Tibial nerve (tissue), 4 donors: ENCODE measurements at places on chromosomes 16 and 17.

GRCh38 chr16:24088767-24089166, 167.4 kb upstream of the CACNG3 start:
- H3K36me3 ChIP-seq = no peaks in the 10 kb centered on the region
- H3K4me1 ChIP-seq = no peaks in the 10 kb centered on the region
- no peak overlapping the region for H3K27ac ChIP-seq
- no peaks in the 10 kb centered on the region for H3K27me3 ChIP-seq

DNA sequence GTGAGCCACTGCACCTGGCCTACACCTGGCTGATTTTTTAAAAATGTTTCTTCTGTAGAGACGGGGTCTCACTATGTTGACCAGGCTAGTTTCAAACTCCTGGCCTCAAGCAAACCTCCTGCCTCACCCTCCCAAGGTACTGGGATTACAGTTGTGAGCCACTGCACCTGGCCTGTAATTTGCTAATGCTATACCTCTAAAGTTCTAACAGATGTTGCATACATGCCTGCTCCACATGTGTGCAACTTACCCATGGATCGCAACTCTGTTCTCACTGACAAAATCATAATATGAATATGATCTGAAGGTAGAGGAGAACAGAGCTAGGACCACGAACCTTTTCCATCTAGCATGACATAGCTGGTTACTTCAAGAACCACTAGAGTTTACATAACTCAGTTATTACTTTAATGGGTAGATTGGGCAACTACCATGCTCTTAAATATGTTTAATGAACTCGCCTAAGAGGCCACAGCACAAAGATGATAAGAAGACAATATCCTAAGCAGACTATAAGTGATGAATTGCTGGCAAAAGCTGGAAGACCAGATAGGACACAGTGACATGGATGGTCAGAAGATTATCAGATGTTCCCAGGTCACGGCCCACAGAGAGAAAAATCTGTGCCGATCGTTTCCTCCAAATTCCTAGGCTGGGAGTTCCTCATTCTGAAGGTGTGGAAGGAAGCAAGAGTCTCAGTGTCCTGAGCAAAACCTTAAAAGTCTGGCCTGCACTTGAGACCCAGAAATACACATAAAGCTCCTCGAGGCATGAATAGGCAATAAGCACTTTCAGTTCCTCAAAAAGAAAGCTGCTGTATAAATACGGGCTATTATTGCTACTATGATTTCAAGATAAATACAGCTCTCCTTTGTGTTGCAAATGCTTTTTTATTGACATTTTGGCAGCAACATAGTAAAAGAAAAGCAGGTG, 53.6 kb upstream of the ICAM2 start:
- H3K4me1 ChIP-seq = no peaks in the 10 kb centered on the region
- no peaks in the 10 kb centered on the region for H3K36me3 ChIP-seq
- H3K4me3 ChIP-seq = no peak overlapping the region
- H3K27ac ChIP-seq = no peak overlapping the region
- no peak for DNase-seq

DNA sequence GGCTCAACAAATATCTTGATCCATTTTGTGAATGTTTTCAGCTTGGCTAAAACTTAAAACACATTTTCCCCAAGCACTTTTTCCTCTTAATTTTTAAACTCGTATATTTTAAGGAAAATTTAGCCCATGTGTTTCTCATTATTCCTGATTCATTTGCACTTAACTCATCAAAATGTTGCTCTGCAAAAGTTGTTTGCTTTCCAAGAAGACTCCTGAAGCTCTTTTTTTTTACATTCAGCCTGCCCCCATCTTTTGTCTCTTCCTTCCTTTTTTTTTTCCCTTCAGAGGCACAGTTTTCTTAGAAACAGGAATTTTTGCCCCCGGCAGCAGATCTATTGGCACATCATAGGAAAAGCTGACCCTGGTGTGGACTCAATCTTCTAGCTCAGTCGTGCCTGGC, 155.0 kb upstream of the SALL1 start:
- DNase-seq = no peak
- H3K4me1 ChIP-seq = no peaks in the 10 kb centered on the region
- H3K36me3 ChIP-seq = no peaks in the 10 kb centered on the region
- H3K27me3 ChIP-seq = no peaks in the 10 kb centered on the region
- H3K4me3 ChIP-seq = no peak overlapping the region
- H3K27ac ChIP-seq = no peak overlapping the region

DNA sequence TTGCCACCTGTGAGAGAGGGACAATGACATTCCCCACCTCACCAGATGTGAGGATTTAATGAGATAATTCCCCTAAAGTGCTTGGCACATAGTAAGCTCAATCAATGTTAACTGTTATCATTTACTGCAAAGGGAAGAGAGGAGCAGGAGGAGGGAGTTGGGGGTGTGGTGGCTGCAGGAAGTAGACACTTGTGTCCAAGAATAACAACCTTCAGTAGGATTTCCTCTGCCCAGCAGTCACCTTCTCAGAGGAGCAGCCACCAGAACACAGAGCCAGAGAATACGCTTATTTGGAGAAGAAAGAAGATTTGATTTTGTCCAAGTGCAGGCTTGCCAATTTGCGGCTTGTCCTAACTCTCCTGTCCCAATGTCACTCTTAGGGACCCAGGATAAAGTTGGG, 10.2 kb downstream of the CBX4 start:
- DNase-seq = no peak
- H3K36me3 ChIP-seq = no peaks in the 10 kb centered on the region
- no peak overlapping the region for H3K27ac ChIP-seq

- H3K36me3 ChIP-seq = no peaks in the 10 kb centered on the region
- DNase-seq = no peak
- H3K4me3 ChIP-seq = no peak overlapping the region
- no peaks in the 10 kb centered on the region for H3K27me3 ChIP-seq
- H3K4me1 ChIP-seq = no peaks in the 10 kb centered on the region
Measured at GRCh38 chr16:24152826-24153225, 103.3 kb upstream of the CACNG3 start.

DNA sequence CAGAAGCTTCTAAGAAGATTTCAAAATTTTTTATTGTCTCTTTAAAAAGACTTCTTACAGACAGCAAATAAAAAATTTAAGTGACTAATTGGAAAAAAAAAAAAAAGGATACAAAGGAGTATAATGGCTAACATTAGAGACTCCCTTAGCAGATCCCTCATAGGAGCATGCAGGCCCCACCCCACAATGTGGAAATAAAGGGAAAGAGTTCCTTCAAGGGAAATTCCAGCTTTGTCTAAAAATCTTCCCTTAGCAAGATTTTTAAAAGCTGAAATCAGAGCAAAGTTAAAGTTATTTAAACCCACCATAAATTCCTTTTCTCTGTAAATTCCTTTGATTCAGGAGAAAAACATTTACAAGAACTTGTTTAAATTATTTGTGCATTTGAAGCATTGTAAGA, 32.5 kb upstream of the NOS2 start:
- H3K27me3 ChIP-seq = no peaks in the 10 kb centered on the region
- H3K27ac ChIP-seq = no peak overlapping the region
- DNase-seq = no peak

GRCh38 chr16:87543436-87544191, 50.8 kb upstream of the ZCCHC14 start:
- no peak for DNase-seq
- no peak overlapping the region for H3K4me3 ChIP-seq
- no peaks in the 10 kb centered on the region for H3K4me1 ChIP-seq

GRCh38 chr17:55433029-55433628, 11.5 kb upstream of the MMD start:
- peaks cover 13% of the 10 kb centered on the region for H3K4me1 ChIP-seq
- no peak overlapping the region for H3K27ac ChIP-seq
- H3K27me3 ChIP-seq = no peaks in the 10 kb centered on the region
- no peak for DNase-seq
- no peak overlapping the region for H3K4me3 ChIP-seq

DNA sequence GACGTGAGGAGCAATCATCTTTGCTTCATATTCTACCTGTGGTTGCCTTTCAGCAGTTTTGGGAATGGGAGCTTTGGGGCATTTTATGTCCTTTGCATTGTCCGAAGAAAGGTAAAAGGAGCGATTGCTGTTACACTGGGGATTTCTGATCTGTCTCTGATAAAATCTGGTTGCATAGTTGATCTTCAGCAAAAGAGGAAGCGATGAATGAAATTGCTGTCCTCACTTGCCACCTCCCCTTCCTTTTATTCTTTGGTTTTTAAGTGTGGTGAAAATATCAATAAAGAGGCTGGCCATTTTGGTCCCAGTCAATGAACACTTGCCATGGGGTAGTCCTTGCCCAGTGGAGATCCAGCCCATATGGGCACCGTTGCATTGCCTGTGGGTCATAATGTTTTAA, 236.8 kb downstream of the MSI2 start:
- H3K4me1 ChIP-seq = no peaks in the 10 kb centered on the region
- no peak for DNase-seq
- no peaks in the 10 kb centered on the region for H3K27me3 ChIP-seq
- H3K36me3 ChIP-seq = no peaks in the 10 kb centered on the region

DNA sequence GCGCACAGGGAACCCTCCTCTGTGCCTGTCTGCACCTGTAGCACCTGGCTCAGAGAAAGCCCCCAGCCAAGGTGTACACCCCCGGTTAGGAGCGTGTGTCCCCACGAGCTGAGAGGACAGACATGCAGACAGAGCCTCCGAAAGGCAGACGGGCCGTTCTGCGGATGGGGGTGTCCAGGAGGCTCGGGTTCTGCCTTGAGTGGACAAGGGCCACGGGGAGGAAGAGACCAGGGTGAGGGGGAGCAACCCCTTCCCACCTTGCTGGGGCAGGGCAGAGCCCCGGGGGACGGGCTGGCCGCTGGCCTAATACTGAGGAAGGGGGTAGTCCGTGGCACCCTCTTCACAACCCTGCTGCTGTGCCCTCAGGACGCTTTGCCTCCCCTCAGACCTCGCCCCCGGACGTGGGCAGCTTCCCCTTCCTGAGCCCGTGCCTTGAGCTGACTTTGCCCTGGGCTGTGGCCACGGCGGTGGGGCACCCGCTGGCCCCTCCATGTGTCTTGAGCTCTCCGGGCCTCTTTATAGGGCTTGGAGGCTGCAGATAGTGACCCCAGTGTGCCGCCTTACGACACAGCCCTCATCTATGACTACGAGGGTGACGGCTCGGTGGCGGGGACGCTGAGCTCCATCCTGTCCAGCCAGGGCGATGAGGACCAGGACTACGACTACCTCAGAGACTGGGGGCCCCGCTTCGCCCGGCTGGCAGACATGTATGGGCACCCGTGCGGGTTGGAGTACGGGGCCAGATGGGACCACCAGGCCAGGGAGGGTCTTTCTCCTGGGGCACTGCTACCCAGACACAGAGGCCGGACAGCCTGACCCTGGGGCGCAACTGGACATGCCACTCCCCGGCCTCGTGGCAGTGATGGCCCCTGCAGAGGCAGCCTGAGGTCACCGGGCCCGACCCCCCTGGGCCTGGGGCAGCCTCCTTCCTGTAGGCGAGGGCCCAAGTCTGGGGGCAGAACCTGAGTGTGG, 5.7 kb downstream of the SLC22A31 start:
- H3K36me3 ChIP-seq = no peaks in the 10 kb centered on the region
- DNase-seq = no peak
- H3K27me3 ChIP-seq = no peaks in the 10 kb centered on the region
- no peaks in the 10 kb centered on the region for H3K4me1 ChIP-seq

DNA sequence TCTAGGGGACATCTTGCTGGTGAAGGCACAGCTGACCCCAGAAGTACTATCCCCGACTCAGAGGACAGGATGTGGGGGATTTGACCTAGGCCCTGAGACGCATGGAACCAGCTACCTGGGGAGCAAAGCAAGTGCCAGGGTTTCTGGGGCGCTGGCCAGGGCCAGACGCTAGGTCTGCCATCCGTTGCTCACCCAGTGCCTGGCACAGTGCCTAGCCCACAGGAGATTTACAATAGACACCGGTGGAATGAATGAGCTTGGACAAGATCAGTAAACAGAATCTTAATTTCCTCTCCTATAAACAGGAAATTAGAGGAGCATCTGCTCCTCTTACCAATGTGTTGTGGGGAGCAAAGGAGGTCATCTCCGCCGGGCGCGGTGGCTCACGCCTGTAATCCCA, 5.0 kb downstream of the RPRML start:
- H3K4me3 ChIP-seq = no peak overlapping the region
- H3K27ac ChIP-seq = no peak overlapping the region

GRCh38 chr17:1561420-1562175, 994 bp downstream of the PITPNA start:
- no peaks in the 10 kb centered on the region for H3K27me3 ChIP-seq
- H3K27ac ChIP-seq = peak overlapping the region; percentile 79
- H3K4me1 ChIP-seq = peaks cover 58% of the 10 kb centered on the region
- no peak for DNase-seq
- no peaks in the 10 kb centered on the region for H3K36me3 ChIP-seq
- peak overlapping the region; percentile 64 for H3K4me3 ChIP-seq

DNA sequence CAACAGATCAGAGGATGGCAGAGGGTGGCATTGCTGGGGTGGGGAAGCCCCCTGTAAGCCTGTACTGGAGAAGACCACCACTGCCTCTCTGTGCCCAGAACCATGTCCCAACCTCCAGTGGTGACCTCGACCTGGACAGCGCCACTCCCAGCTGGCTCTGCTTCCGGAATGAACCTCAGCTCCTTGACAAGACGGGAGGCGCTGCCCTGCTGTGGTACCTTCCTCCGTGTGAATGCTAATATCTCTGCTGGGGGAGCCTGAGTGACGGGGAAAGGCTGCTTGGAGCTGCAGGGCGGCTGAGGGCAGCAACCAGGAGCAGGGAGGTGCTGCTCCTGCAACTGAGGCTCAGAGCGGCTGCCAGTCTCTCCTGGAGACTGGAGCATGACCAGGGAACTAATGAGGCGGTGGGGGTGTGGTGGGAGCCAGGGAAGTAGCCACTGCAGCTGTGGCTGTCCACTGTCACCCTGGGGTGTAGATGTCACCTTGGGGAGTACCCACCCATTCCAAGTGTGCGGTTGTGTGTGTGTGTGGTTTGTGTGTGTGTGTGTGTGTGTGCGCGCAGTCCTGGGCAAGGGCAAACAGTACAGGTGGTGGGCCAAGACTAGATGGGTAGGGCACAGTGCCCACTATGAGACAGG, 6.2 kb downstream of the PRCD start:
- DNase-seq = no peak
- no peaks in the 10 kb centered on the region for H3K27me3 ChIP-seq
- H3K27ac ChIP-seq = no peak overlapping the region

DNA sequence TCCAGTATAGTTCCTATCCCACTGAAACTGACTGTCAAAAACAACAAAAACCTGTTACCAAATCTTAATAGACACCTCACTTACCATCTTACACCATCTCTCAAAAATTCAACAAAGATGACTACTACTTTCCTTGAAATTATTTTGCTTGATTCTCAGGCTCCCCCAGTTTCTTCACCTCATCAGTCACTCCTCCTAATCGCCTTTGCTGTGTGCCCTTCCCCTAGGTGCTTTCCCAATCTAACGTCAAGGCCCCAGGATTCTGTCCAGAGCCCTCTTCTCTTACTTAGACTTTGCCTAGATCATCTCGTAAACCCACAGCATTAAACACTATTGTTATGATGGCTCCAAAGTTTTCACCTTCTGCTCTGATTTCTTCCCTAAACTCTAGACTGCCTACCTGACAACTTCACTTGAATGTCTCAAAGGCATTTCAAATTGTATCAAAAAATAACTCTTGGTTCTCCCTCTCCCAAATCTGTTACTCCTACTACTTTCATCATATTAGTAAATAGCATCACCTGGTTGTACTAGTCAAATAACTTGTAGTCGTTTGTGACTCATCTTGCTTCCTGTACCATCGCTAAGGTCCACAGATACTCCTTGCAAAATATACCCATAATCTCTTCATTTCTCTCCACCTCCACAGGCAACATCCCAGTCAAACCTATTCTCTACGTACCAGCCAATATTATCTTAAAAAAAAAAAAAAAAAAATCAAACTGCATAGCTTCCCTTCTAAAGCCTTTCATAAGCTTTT, 18.0 kb downstream of the C16orf87 start:
- H3K27ac ChIP-seq = no peak overlapping the region
- H3K27me3 ChIP-seq = no peaks in the 10 kb centered on the region
- DNase-seq = no peak
- H3K36me3 ChIP-seq = no peaks in the 10 kb centered on the region
